A549 treated with Hydrocortisone at 1 μM for 4 hours (cell line): ENCODE measurements at places on chromosomes 3 and 15. TPM values are rescaled to one million over a fixed set of nuclear protein-coding genes. Genes with fewer than 3 reads are reported as not detected.

Gene KLHL6
- not detected in 5 replicates for total RNA-seq

Gene CCR5
- not detected in 5 replicates for total RNA-seq

Gene CCR2
- not detected in 5 replicates for total RNA-seq

Gene NCEH1
- 28.4 to 41.7 TPM (median 34.5 TPM) in 5 replicates for total RNA-seq

Gene CCR3
- not detected in 5 replicates for total RNA-seq

Gene ALDH1L1
- 0.12 to 0.30 TPM (median 0.21 TPM) in 5 replicates for total RNA-seq

Gene GPR160
- 1.4 to 1.9 TPM (median 1.6 TPM) in 5 replicates for total RNA-seq

Gene ACKR4
- total RNA-seq: not detected in 5 replicates

Gene P2RY12
- not detected in 5 replicates for total RNA-seq

Gene HACL1
- 22.1 to 28.6 TPM (median 24.4 TPM) in 5 replicates for total RNA-seq

Gene TNNC1
- total RNA-seq: 0.63 to 1.4 TPM (median 1.2 TPM) in 5 replicates

Gene BTD
- 14.7 to 18.3 TPM (median 16.8 TPM) in 5 replicates for total RNA-seq

Gene BNC1
- total RNA-seq: 0.69 to 0.95 TPM (median 0.86 TPM) in 5 replicates

Gene SSUH2
- 0.53 to 1.2 TPM (median 1.2 TPM) in 5 replicates for total RNA-seq

Gene SAXO2
- 1.8 to 2.4 TPM (median 2.1 TPM) in 5 replicates for total RNA-seq

Gene A4GNT
- not detected in 5 replicates for total RNA-seq

Gene ZNF80
- total RNA-seq: not detected in 5 replicates

Gene GOLGA8T
- total RNA-seq: 0.91 to 1.7 TPM (median 1.6 TPM) in 5 replicates

Gene DAZL
- total RNA-seq: not detected in 5 replicates

Gene UNC13C
- 0.01 TPM in 1 of 5 replicates, not detected in the others for total RNA-seq

Gene ZNF662
- total RNA-seq: not detected in 5 replicates
